ENCODE measurements at places on chromosomes 2 and 18.
A peak's percentile ranks its signal among the peaks of the same experiment; 100 is the strongest.

- no peak for DNase-seq
These were observed 101.1 kb downstream of the HS1BP3 start for GRCh38 chr2:20549691-20550348.

DNA sequence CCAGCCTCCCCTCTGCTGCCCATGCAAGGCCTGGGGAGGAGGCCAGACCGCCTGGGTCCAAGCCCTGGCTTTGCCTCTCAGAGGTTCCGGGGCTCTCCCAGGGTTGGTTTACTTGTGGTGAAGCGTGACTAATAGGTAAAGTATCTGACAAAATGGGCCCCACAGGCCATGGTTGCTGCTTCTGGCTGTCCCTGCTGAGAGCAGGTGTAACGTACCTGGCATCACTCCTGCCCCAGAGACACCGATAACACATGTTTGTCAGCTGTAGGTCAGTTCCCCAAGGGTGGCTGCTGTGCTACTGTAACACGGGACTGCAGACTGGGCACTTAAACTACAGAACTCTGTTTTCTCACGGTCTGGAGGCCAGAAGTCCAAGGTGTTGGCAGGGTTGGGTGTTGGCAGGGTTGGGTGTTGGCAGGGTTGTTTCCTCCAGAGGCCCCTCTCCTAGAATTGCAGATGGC is 34.1 kb downstream of the ODC1 start:
- peak; percentile 52 for DNase-seq

DNA sequence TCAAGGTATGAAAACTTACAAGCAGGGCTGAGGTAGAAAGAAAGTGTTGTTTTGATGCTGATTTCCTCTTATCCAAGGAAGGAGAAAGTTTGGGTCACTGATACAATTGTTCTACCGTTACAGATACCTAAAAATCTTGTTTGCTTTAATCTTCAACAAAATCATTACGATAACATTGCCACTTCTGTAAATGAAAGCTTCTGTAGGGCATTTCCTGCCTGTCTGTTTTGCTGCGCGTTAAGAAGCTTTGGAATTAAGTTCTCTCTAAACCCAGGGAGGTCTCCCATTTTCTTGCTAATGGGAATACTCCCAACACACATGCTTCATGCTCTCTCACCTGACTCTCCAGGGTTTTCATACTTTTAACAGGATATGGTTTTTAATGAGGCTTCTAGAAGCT is 258.5 kb downstream of the PTGR3 start:
- DNase-seq, result no peak

GRCh38 chr2:111052621-111053020 is 68.1 kb upstream of the BCL2L11 start:
- DNase-seq, result no peak

GRCh38 chr2:169490834-169491233 is 11.5 kb downstream of the BBS5 start:
- no peak for DNase-seq

GRCh38 chr2:11762799-11763461 is 16.5 kb downstream of the LPIN1 start:
- no peak for DNase-seq

- DNase-seq, result no peak
These were observed 48.3 kb downstream of the GLI2 start for GRCh38 chr2:120783969-120784372.

DNA sequence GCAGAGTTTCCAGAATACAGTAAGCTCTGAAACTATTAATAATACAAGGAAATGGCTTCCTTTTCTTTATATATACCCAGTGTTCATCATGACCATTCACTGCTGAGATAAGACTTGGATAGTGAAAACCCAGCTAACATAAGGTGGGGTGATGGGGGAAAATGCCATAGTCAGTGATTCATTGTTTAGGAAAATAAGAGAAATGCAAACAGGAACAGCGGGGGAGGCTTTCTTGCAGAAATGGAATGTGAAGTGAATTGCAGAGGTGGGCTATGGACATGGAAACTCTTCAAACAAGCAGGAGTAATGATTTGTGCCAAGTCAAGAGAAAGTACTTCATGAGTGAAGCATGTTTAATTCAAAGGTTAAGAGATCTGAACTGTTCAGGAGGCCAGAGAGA is 519.4 kb downstream of the TDRD15 start:
- DNase-seq, result no peak

DNA sequence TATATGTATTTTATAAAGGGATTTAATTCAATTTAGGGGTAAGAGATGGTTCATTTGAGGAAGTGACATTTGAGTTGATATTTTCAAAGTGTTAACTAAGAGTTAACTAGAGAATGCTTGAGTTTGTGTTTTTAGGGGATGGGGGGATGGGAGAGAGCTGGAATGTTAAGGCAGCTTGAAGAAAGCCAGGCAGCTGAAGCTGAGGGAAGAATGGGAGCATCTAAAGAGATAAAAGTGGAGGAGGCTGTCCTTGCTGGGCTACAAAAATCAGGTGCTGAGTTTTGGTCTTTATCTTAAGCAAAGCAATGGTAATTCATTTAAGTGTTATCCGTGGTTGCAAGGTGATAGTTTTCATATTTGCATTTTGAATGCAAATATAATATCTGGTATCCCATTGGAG is 9.2 kb downstream of the CHST9 start:
- no peak for DNase-seq

DNA sequence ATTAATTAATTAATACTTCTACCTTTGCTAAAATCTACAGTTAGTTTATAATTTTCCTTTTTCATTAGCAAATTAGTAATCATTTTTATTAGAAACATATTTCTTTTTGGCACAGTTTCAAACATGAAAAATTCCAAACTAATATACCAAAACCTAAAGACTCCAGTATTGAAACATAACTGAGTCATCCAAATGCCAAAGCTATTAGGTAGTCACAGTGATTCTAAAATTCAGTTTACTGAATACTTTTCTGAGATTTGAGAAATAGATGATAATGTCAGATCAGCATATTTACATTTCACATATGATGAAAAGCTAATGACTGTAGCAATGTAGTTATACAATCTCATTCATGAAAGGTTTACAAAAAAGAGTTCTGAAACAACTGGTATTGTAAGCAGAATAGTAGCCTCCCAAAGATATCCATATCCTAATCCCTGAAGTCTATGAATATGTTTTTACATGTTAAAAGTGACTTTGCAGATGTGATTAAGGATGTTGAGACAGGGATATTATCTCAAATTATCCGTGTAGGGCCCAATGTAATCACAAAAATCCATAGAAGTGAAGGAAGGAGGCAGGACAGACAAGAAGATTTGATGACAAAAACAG is 680.2 kb upstream of the CHAC2 start:
- no peak for DNase-seq

DNA sequence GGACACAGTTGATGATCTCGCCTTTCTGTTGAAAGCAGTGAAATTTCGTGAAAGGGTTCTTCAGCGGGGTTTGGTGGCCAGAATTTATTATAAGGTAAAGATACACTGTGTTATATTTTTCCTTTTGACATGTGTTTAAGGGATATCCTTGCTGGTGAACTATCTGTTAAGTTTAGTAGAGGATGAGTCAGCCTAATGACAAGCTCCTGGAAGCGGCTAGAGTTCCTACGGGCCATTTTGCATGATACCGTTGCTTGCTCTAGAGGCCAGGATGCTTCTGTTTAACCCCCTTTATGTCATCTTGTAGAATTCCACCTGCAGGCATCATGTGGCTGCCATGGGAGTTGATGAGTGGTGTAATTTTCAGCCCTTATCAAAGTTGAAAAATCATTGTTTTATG is 124.8 kb upstream of the BCL2L11 start:
- no peak for DNase-seq

DNA sequence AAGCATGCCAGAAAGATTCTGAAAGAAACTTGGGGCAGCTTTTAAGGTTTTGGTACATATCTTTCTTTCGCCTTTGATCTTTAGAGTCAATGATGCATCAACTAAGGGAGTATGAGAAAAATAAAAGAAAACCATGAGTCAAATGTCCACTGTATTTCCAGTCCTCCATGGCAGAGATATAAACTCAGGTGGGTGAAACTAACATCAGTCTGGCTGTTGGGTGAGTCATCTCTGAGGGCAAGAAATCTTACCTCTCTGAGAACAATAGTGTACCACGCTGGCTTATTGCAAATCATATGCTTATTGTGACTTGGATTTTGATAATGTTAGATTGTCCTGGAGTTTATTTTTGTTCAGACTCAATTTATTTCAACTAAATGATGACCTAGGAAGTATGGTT is 521.0 kb downstream of the PLCL1 start:
- no peak for DNase-seq

GRCh38 chr2:10327896-10328669 is 25.4 kb downstream of the HPCAL1 start:
- DNase-seq, result no peak

GRCh38 chr2:223954401-223954800 is 2.9 kb upstream of the MRPL44 start:
- DNase-seq, result no peak

DNA sequence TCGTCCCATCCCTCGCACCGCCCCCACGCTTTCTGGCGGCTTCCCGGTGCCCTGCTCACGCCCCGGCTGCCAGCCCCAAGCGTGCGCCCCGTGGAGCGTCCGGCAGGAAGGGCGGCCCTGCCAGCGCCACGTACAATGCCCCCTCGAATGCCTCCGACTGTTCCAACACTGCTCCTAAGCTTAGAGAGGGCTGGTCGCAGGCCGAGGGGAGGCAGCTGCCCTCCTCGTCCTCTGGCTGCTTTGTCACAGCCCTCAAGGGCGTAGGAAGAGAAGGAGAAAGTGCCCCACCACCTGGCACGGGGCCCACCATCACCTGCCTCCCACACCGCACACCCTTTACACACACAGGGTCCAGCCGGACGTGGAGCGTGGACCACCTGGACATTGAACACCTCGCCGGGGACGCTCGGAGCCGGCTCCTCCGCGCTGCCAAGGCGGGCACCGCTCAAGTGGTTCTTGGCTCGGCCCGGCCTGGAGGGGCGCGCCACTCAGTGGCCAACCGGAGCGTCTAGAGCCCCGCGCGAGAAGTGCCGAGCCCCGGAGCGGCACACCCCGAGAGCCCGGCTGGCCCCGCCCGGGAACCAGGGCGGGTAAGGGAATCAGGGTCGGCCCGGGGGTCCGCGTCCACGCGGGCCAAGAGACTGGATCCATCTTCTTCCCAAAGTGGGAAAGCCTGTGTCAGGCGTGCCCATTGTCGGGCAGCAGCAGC is 830 bp downstream of the DNER start:
- DNase-seq, result peak; percentile 51

DNA sequence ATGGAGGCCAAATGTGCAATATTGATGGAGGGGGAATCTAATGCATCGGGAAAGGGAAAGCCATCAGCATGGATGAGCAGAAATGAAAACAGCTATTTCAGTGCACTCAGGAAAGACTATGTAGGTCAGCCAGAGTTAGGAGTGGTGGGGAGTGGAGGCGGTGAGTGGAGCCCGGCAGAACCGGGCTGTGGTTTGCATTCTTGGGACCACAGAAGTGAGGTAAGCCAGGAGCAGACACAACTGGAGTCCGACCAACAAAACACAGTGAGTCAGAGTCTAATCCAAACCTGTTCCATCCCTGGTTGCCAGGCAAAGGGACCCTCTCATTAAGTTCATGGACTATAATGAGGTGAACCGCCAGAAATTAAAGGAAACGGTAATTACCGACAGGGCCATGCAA is 61.1 kb upstream of the RAB12 start:
- no peak for DNase-seq

- DNase-seq, result no peak
These were observed 191.7 kb downstream of the ANKRD36C start for GRCh38 chr2:95799892-95800291.

GRCh38 chr18:49926106-49926745 is 112.9 kb upstream of the ACAA2 start:
- no peak for DNase-seq

DNA sequence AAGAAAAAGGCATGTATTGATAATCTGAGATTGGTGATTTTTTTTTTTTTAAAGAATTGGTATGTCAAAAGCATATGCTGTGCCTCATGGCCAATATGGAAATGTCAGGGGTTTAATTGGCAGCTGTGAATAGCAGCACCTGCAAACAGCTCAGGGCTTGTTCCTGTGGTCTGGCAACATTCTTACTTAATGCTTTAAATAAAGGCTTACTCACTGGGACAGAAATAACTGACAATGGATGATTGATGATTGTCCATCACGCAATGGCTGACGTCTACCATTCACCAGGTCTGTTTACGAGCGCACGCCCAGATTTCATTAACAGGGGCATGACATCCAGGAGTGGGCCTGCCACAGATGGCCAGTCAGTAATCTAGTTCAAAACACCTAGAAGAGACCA is 66.7 kb downstream of the ETAA1 start:
- no peak for DNase-seq

DNA sequence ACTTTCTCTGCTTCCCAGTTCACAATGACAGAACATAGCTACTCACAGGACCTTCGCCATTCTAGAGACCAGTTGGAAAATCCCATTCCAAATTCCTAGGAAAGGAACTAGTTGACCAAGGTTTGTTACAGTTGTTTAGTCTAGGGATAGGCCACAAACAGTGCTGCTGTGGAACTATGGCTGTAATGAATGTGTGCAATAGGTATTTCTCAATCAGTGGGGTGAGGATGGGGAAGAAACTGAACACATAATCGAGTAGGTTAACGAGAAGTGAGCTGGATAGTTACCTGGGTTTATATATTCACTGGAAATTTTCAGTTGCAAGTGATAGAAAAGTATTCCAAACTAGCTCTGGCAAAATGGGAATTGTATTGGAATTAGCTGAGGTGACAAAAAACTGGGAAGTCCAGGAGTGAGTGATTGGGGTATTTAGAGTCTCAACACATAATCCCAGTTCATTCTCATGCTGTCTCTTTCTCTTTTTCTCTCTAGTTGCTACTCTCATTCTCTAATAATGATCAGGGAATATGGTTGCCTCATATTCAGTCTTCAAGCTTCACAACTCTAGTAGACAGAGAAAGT is 18.2 kb upstream of the HMSD start:
- no peak for DNase-seq

GRCh38 chr2:46824611-46825010 is 91.0 kb downstream of the MCFD2 start:
- DNase-seq, result no peak

GRCh38 chr2:46632349-46632748 is 153.0 kb downstream of the TMEM247 start:
- peak; percentile 16 for DNase-seq

GRCh38 chr2:69309351-69310110 is 77.5 kb downstream of the GFPT1 start:
- no peak for DNase-seq

DNA sequence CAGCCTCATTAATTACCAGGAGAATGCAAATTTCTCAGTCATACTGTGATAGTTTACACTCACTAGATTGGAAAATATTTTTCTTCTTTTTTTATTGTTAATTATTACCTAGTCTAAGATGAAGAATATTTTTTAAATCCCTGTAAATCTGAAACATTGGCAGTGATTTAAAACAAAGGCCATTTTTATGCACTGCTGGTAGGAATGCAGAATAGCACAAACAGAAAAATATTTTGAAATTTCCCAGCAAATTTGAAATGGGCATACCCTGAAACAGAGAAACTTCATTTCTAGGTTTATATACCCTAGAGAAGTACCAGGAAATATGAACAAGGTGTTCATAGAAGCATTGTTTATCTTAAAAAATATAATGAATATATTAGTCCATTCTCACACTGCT is 31.0 kb downstream of the DYNAP start:
- no peak for DNase-seq

GRCh38 chr18:40356168-40356567 is 1598.9 kb upstream of the PIK3C3 start:
- DNase-seq, result no peak
